Stimulated activated CD4-positive, alpha-beta T cell treated with anti-CD3 and anti-CD28 coated beads, Interleukin-12 subunit alpha, Interleukin-12 subunit beta, amount 100 ng/mL, for 24 hours (primary cell): ENCODE measurements at places on chromosomes 13 and 19.

DNA sequence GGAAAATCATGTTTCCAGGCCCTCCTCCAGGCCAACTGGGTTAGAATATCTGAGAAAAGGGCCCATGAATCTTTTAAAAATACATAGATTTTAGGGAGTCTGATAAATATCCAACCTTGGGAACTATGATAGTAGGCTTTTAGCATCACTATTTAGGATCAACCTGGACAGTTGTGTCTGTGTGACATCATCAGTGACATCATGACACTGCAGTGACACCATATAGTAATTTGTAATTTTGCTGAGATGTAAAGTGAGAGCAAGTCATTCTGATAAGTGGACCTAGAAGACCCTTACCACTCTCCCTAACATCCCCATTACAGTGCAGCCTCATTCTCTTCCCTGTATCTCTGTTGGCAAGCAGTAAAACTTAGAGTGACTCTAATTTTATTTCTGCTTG, 14.1 kb downstream of the GPALPP1 start:
- DNase-seq: no peak

GRCh38 chr13:79445968-79446645, 34.8 kb upstream of the NDFIP2 start:
- no peak for DNase-seq

GRCh38 chr13:26678796-26679195, 81.8 kb downstream of the GPR12 start:
- DNase-seq: no peak

- no peak for DNase-seq
These were observed 32.3 kb downstream of the TMPRSS9 start for GRCh38 chr19:2392366-2392765.

- no peak for DNase-seq
These were observed 27.3 kb downstream of the TM9SF2 start for GRCh38 chr13:99528547-99528946.

GRCh38 chr19:52566588-52566987, 3.5 kb upstream of the ZNF701 start:
- DNase-seq: no peak

DNA sequence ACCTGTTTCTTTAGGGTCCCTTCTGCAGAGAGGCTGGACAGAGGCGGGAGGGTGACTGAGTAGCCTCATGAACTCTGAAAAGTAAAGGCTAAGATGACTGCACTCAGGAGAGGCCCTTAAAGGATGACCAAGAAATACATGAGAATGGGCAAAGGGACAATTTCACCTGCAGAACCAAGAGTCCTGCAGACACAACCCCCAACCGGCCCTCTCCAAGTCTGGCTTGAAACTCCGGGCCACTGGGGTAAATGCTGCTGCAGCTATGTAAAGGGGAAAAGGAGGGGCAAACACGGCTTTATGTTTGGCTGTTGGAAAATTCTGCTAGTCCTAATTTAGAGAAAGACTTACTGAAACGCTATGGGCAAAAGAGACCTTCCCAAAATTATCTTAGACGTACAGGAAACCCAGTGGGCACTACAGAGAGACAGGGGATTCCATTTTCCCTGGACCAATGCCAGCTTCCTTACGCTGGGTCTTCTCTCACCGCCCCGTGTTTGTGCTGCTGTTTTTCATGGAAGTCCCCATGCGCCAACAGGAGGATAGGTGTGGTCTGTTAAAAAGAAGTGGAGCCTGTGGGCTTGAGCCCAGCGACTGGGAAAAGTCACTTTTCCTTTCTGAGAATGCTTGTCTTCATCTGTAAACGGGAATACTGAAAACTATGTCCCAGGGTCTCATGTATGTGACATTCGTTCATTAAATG, 10.6 kb downstream of the COL4A2 start:
- no peak for DNase-seq
